ENCODE measurements at places on chromosomes 7 and 10. TPM values are rescaled to one million over a fixed set of nuclear protein-coding genes. Genes with fewer than 3 reads are reported as not detected.

DNA sequence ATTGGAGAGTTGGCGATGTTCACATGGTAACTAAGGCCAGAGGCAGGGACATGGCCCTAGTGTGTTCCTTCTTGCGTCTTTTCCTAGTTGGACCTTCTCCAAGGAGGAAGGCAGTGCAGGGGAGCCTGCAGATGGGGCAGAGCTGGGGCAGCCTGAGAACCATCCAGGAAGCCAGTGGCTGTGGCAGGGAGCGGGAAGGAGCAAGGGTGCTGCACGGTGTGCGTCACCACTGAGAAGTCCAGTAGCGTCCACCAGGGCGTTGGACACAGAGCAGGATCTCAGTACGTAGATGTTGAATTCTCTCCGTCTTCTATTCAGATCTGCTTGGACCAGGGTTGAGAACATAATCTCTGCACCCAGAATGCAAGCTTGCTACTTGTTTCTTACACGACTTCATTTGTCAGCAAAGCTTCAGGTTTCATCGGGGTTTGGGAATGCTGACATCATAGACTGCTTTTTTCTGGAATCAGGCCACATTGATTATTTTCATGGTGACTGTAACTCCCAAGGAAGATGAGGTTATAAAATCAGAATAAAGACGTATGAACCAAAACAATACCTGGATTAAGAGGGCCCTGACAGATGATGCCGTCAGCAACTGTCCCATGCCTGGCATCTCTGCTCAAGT is 130.3 kb downstream of the HECW1 start:
- no peak overlapping the region for H3K4me3 ChIP-seq
- H3K27me3 ChIP-seq, result no peaks in the 10 kb centered on the region
- H3K36me3 ChIP-seq, result no peaks in the 10 kb centered on the region
- no peak for DNase-seq
- H3K4me1 ChIP-seq, result no peaks in the 10 kb centered on the region

GRCh38 chr10:11876805-11877590 is 53.8 kb downstream of the PROSER2 start:
- peak overlapping the region; percentile 99 for H3K27ac ChIP-seq
- H3K4me3 ChIP-seq, result no peak overlapping the region
- no peaks in the 10 kb centered on the region for H3K36me3 ChIP-seq
- H3K4me1 ChIP-seq, result peaks cover 36% of the 10 kb centered on the region
- no peaks in the 10 kb centered on the region for H3K27me3 ChIP-seq

The PRKG1 gene
- 6.3 TPM for total RNA-seq

GRCh38 chr7:36746347-36746746 is 22.1 kb upstream of the AOAH start:
- no peak for DNase-seq
- no peaks in the 10 kb centered on the region for H3K4me1 ChIP-seq
- H3K27me3 ChIP-seq, result peaks cover 53% of the 10 kb centered on the region
- no peaks in the 10 kb centered on the region for H3K36me3 ChIP-seq

The NRG3 gene
- not detected for total RNA-seq

GRCh38 chr10:2335626-2336025 is 598.3 kb upstream of the ADARB2 start:
- no peak overlapping the region for H3K27ac ChIP-seq
- no peaks in the 10 kb centered on the region for H3K27me3 ChIP-seq
- no peaks in the 10 kb centered on the region for H3K4me1 ChIP-seq
- H3K4me3 ChIP-seq, result no peak overlapping the region
- no peak for DNase-seq

The HOXA1 gene
- total RNA-seq, result 1.4 TPM

DNA sequence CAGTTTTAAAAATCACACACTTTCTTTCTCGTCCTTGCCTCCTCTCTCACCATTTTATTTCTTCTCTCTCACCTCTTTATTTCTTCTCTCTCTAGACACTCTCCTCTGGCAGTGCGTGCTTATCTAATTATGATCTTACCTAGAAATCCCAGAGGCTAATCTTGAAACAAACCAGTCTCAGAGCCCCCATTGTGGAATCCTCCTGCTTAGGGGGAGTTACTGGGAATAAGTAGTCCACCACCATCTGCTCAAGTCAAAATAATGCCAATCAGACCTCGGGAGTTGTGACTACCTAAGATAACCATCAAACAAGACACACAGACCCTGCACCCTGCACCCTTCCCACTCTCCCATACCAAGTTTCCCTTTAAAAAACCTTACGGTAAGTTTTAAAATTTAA is 256.9 kb downstream of the POM121L12 start:
- no peaks in the 10 kb centered on the region for H3K36me3 ChIP-seq
- H3K4me1 ChIP-seq, result no peaks in the 10 kb centered on the region
- H3K27ac ChIP-seq, result no peak overlapping the region
- no peak overlapping the region for H3K4me3 ChIP-seq
- no peaks in the 10 kb centered on the region for H3K27me3 ChIP-seq

- no peaks in the 10 kb centered on the region for H3K4me1 ChIP-seq
- no peak for DNase-seq
- H3K27me3 ChIP-seq, result peaks cover 20% of the 10 kb centered on the region
- no peak overlapping the region for H3K27ac ChIP-seq
Observed at GRCh38 chr7:78095549-78095948, 297.0 kb downstream of the PHTF2 start.

The C7orf57 gene
- not detected for total RNA-seq

The GRM3 gene
- total RNA-seq, result not detected

The AHCYL2 gene
- 9.2 TPM for total RNA-seq

The LRRD1 gene
- total RNA-seq, result not detected

DNA sequence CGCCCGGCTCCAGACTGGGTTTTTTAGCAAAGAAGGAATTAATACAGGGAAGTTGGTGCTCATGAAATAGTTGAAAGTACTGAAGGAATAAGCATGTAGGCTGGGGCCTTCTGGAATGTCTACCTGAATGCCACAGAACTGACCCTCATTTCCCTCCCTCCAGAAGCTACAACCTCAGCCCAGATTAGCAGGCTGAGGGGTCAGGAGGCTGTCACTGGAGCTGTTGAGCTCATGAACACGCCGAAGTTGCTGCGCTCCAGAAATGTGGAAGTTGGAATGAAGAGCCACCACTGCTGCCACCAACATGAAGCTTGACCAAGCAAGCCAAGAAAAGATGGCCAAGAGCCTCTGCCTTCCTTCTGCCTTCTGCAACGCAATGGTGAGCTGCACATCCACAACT is 52.2 kb upstream of the KMT2E start:
- H3K36me3 ChIP-seq, result no peaks in the 10 kb centered on the region
- H3K27ac ChIP-seq, result no peak overlapping the region
- H3K27me3 ChIP-seq, result no peaks in the 10 kb centered on the region
- DNase-seq, result no peak
- no peak overlapping the region for H3K4me3 ChIP-seq

The ANKRD2 gene
- 1.7 TPM for total RNA-seq

- H3K4me1 ChIP-seq, result peaks cover 28% of the 10 kb centered on the region
- H3K36me3 ChIP-seq, result no peaks in the 10 kb centered on the region
- no peak overlapping the region for H3K27ac ChIP-seq
Observed at GRCh38 chr10:79980711-79981110, 31.8 kb upstream of the SFTPD start.

DNA sequence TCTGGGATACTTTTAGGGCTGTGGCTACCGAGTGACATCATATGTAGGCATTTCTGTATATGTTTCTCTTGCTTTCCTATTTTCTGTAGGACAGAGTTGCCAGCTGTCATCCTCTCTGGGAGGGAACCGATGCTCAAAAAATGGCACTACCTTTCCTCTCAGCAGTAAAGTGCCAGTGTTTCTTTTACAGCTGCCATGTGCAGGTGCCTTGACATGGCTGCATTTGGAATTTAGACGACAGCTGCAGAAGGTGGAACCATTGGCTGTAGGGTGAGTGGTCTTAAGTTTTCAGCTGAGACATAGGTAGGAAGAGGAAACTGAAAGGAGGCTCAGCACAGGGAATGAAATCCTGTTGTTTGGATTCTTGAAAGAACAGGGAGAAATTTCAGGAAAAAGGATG is 20.2 kb upstream of the RPA3 start:
- H3K36me3 ChIP-seq, result no peaks in the 10 kb centered on the region
- no peak for DNase-seq
- H3K27me3 ChIP-seq, result no peaks in the 10 kb centered on the region
- peaks cover 24% of the 10 kb centered on the region for H3K4me1 ChIP-seq
- H3K27ac ChIP-seq, result 0 out of 2 replicates have a peak overlapping the region, but pooled peaks have one; percentile 1
- no peak overlapping the region for H3K4me3 ChIP-seq

DNA sequence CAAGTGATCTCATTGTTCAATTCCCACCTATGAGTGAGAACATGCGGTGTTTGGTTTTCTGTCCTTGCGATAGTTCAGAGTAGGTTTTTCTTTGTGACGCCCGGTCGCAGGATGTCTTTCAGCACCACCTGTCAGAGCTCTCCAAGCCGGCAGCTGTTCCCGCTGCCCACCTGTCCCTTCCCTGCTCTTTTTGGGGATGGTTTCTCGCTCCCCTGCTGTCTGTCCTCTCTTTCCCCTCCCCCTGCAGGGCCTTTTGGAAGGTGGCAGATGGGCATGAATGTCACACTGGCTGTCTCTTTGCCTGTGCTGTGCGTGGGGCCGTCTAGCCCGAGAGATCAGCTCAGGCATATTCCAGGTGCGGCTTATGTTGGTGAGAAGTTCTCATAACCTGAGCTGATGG is 137.0 kb downstream of the GRK5 start:
- no peak overlapping the region for H3K27ac ChIP-seq
- H3K4me1 ChIP-seq, result no peaks in the 10 kb centered on the region
- no peak overlapping the region for H3K4me3 ChIP-seq
- H3K27me3 ChIP-seq, result no peaks in the 10 kb centered on the region

DNA sequence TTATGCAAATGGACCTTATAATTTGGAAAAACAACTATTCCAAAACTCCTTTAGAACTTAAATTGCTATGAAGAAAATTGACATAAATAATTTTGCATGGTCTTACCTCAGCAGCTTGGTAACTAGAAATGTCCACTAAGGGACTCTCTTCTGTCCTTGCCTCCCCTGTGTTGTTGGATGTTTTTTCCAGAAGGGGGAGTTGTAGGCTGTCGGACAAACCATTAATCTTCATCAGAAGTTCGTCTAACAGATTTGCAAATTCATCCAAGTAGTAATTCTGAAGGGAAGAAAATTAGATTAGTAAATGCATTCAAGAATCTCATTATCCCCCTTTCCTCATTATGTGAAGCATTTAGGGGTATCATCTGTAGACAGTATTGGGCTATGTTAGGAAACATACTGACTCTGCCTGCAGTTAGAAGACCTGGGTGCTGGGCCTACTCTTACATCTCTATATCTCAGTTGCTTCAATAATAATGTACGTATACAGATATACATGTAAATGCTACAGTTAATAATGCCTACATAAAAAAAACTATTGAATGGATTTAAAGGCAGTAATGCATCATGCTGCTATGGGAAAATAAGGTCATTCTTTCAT is 155.6 kb downstream of the PKD1L1 start:
- DNase-seq, result peak; percentile 60
- no peaks in the 10 kb centered on the region for H3K36me3 ChIP-seq
- no peak overlapping the region for H3K27ac ChIP-seq
- H3K4me3 ChIP-seq, result no peak overlapping the region

The EVX1 gene
- 0.35 TPM for total RNA-seq

The EDRF1 gene
- total RNA-seq, result 16.0 TPM

The NANOS1 gene
- 5.4 TPM for total RNA-seq

The TAS2R5 gene
- 0.26 TPM for total RNA-seq

The ITPRID1 gene
- not detected for total RNA-seq

DNA sequence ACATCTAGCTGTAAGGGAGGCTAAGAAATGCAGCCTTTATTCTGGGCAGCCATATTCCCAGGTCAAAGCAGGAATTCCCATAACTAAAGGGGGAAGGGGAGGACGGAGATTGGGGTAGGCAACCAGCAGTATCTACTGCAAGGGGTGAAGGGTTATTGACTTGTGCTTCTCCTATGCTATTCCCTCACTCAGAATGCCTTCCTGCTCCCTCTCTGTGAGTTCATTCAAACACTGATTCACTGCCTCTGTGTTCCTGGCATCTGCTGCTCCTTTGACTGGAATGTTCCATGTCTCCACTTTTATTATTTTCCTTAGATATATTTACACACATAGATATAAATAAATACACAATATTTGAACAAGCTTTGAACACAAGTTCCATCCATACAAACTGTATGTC is 11.1 kb downstream of the HTR7 start:
- no peak overlapping the region for H3K27ac ChIP-seq
- DNase-seq, result no peak
- H3K36me3 ChIP-seq, result no peaks in the 10 kb centered on the region
- H3K4me3 ChIP-seq, result no peak overlapping the region

The FANK1 gene
- total RNA-seq, result 2.4 TPM

DNA sequence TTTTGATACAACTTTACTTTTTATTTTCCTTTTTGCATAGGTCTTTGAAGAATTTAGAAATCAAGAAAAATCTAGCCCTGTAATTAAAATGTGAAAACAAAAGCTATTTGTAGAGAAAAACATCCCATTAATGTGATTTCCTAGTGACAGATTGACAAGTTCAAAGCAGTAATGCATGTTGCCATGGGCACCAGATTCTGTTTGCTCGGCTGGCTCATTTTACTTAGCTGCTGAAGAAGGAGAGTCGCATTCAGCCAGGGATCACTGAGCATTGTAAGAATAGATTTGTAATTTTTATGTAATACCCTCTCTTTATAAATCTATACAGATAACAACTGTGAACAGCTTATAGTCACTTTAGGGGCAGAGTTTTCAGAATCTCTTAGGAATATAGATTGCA is 28.5 kb downstream of the DNAJB9 start:
- H3K27ac ChIP-seq, result no peak overlapping the region
- H3K4me3 ChIP-seq, result no peak overlapping the region
- no peaks in the 10 kb centered on the region for H3K36me3 ChIP-seq
- DNase-seq, result no peak
- H3K4me1 ChIP-seq, result no peaks in the 10 kb centered on the region

The ASB4 gene
- not detected for total RNA-seq

- peak; percentile 95 for DNase-seq
- H3K27ac ChIP-seq, result peak overlapping the region; percentile 46
- no peak overlapping the region for H3K4me3 ChIP-seq
- peaks cover 22% of the 10 kb centered on the region for H3K4me1 ChIP-seq
Observed at GRCh38 chr10:34156781-34157425, 658.2 kb downstream of the PARD3 start.

- no peak overlapping the region for H3K4me3 ChIP-seq
- no peaks in the 10 kb centered on the region for H3K36me3 ChIP-seq
- H3K4me1 ChIP-seq, result no peaks in the 10 kb centered on the region
Observed at GRCh38 chr10:24518981-24519597, 204.6 kb downstream of the ARHGAP21 start.

- no peak overlapping the region for H3K4me3 ChIP-seq
- H3K27me3 ChIP-seq, result no peaks in the 10 kb centered on the region
- DNase-seq, result peak; percentile 35
- no peaks in the 10 kb centered on the region for H3K4me1 ChIP-seq
- H3K27ac ChIP-seq, result no peak overlapping the region
Observed at GRCh38 chr10:26887611-26888215, 27.0 kb upstream of the ABI1 start.

The ARHGAP21 gene
- 52.6 TPM for total RNA-seq

The ZNF425 gene
- total RNA-seq, result 1.6 TPM

DNA sequence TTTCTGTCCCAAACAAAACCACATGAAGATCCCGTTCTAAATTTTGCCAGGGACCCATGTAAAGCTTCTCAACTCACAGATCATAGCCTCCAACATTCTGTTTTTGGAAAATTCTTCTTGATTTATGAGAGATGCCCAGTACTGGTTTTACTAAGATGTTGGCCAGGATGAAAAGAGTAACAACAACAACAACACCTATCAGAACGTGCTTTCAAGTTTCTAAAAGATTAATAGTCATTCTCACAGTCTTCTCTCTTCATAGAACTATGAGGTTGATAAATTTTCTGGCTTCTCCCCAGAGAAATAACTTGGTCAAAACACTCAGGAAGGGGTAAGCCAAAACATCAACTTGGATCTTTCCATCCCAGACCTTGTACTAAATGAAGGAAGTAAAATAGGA is 567.5 kb upstream of the IGFBP3 start:
- H3K4me1 ChIP-seq, result peaks cover 52% of the 10 kb centered on the region
- H3K4me3 ChIP-seq, result no peak overlapping the region
- no peak overlapping the region for H3K27ac ChIP-seq
- no peak for DNase-seq
- no peaks in the 10 kb centered on the region for H3K36me3 ChIP-seq
- no peaks in the 10 kb centered on the region for H3K27me3 ChIP-seq
